ENCODE measurements at places on chromosomes 16 and 17. TPM values are rescaled to one million over a fixed set of nuclear protein-coding genes. Genes with fewer than 3 reads are reported as not detected.

The ADAD2 gene
- 0.16 TPM for total RNA-seq

The HCRT gene
- total RNA-seq: not detected

The SRSF1 gene
- 368 TPM for total RNA-seq

The KRT26 gene
- not detected for total RNA-seq

The SLC52A1 gene
- 0.26 TPM for total RNA-seq

The MEAK7 gene
- 10.6 TPM for total RNA-seq

The TLCD2 gene
- 0.30 TPM for total RNA-seq

The PROCA1 gene
- 4.0 TPM for total RNA-seq

The DNASE1L2 gene
- 0.51 TPM for total RNA-seq

The SAMD14 gene
- total RNA-seq: 1.1 TPM

The SDR42E1 gene
- total RNA-seq: 7.4 TPM

The WNK4 gene
- total RNA-seq: 0.42 TPM

The HBM gene
- not detected for total RNA-seq

The TRPV2 gene
- total RNA-seq: 35.6 TPM

The STAC2 gene
- not detected for total RNA-seq

The VAT1 gene
- total RNA-seq: 35.0 TPM

The GAA gene
- total RNA-seq: 28.4 TPM

The COA3 gene
- total RNA-seq: 30.1 TPM

The MYL11 gene
- total RNA-seq: 0.69 TPM

The LYRM9 gene
- total RNA-seq: 5.9 TPM

All from activated CD4-positive, alpha-beta T cell treated with anti-CD3 and anti-CD28 coated beads for 36 hours (primary cell).